Stomach (tissue), 19 donors: ENCODE measurements at places on chromosomes 7 and 10. TPM values are rescaled to one million over a fixed set of nuclear protein-coding genes. Genes with fewer than 3 reads are reported as not detected.

The TRIL gene
- total RNA-seq, result 26.1 TPM

The INMT gene
- total RNA-seq, result 24.2 TPM

The CTAGE8 gene
- total RNA-seq, result not detected

- H3K4me1 ChIP-seq, result no peaks in the 10 kb centered on the region
- DNase-seq, result no peak
- H3K36me3 ChIP-seq, result peaks cover 65% of the 10 kb centered on the region
- no peaks in the 10 kb centered on the region for H3K27me3 ChIP-seq
Observed at GRCh38 chr10:94235461-94235860, 127.3 kb downstream of the NOC3L start.

GRCh38 chr7:43960933-43961332 is 34.7 kb downstream of the UBE2D4 start:
- H3K4me3 ChIP-seq, result no peak overlapping the region
- H3K27ac ChIP-seq, result no peak overlapping the region
- DNase-seq, result no peak
- H3K27me3 ChIP-seq, result no peaks in the 10 kb centered on the region
- H3K4me1 ChIP-seq, result no peaks in the 10 kb centered on the region

GRCh38 chr7:132345543-132346129 is 230.6 kb downstream of the PLXNA4 start:
- no peaks in the 10 kb centered on the region for H3K36me3 ChIP-seq
- no peak overlapping the region for H3K4me3 ChIP-seq
- H3K4me1 ChIP-seq, result no peaks in the 10 kb centered on the region
- H3K27ac ChIP-seq, result no peak overlapping the region
- DNase-seq, result no peak
- no peaks in the 10 kb centered on the region for H3K27me3 ChIP-seq

DNA sequence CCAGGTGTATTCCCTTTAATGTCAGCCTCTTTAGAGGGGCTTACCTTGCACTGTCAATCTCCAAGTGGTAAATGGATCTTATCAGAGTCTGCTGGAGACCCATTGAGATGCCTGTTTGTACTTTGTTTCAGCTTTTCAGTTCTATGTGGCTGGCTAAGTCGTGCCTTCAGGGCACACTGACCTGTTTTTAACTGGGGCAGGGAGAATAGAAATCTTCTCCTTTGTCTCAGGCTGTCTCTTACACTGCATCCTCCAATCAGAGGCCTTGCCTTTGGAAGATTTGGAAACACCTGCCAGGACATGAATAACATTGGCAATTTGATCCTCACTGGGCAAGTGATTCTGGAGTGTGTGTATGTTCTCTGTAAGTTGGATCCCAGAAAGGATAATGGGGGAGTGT is 65.0 kb downstream of the POU6F2 start:
- H3K27me3 ChIP-seq, result no peaks in the 10 kb centered on the region
- H3K4me1 ChIP-seq, result no peaks in the 10 kb centered on the region
- no peak overlapping the region for H3K4me3 ChIP-seq

- no peak overlapping the region for H3K4me3 ChIP-seq
- DNase-seq, result no peak
- H3K27ac ChIP-seq, result no peak overlapping the region
- no peaks in the 10 kb centered on the region for H3K36me3 ChIP-seq
- H3K4me1 ChIP-seq, result no peaks in the 10 kb centered on the region
Observed at GRCh38 chr7:40802497-40802896, 667.7 kb downstream of the SUGCT start.

GRCh38 chr7:149662591-149663095 is 110.7 kb downstream of the ZNF467 start:
- DNase-seq, result peak; percentile 84
- no peaks in the 10 kb centered on the region for H3K36me3 ChIP-seq
- H3K4me3 ChIP-seq, result no peak overlapping the region
- peak overlapping the region; percentile 54 for H3K27ac ChIP-seq
- no peaks in the 10 kb centered on the region for H3K4me1 ChIP-seq

- H3K27ac ChIP-seq, result peak overlapping the region; percentile 60
- H3K27me3 ChIP-seq, result no peaks in the 10 kb centered on the region
- peaks cover 6% of the 10 kb centered on the region for H3K4me1 ChIP-seq
- DNase-seq, result peak; percentile 83
- no peak overlapping the region for H3K4me3 ChIP-seq
Observed at GRCh38 chr7:46215987-46216567, 295.0 kb upstream of the IGFBP3 start.

- H3K4me3 ChIP-seq, result no peak overlapping the region
- peaks cover 51% of the 10 kb centered on the region for H3K36me3 ChIP-seq
- no peak overlapping the region for H3K27ac ChIP-seq
- H3K4me1 ChIP-seq, result peaks cover 4% of the 10 kb centered on the region
- DNase-seq, result peak; percentile 82
Observed at GRCh38 chr7:128084896-128085608, 53.8 kb upstream of the LRRC4 start.

GRCh38 chr7:8937204-8937603 is 503.8 kb downstream of the NXPH1 start:
- H3K27ac ChIP-seq, result no peak overlapping the region
- no peaks in the 10 kb centered on the region for H3K4me1 ChIP-seq
- no peak for DNase-seq
- no peaks in the 10 kb centered on the region for H3K36me3 ChIP-seq
- no peaks in the 10 kb centered on the region for H3K27me3 ChIP-seq
